ENCODE measurements at places on chromosomes 5 and 9.

- no peak for DNase-seq
These were observed 45.7 kb downstream of the TMEM174 start for GRCh38 chr5:73218552-73219171.

DNA sequence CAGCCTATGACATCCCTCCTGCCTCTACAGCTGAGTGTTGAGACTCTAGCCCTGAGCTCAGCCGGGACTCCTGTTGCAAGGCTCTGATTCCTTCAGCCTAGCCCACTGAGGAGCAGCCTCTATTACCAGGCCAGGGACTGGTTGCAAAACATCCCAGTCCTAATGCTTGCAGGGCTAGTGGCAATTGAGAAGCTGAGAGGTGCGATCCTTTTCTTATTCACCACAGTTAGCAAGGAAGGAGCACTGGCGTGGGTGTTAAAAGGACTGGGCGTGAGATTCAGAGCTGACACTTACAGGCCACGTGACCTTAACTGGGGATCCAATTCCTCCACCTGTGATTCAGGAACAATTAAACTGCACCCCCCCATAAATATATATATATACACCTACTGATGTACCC, 58.8 kb downstream of the GARNL3 start:
- DNase-seq, result no peak

- no peak for DNase-seq
These were observed 173.7 kb downstream of the DAB2IP start for GRCh38 chr9:121825031-121825691.

DNA sequence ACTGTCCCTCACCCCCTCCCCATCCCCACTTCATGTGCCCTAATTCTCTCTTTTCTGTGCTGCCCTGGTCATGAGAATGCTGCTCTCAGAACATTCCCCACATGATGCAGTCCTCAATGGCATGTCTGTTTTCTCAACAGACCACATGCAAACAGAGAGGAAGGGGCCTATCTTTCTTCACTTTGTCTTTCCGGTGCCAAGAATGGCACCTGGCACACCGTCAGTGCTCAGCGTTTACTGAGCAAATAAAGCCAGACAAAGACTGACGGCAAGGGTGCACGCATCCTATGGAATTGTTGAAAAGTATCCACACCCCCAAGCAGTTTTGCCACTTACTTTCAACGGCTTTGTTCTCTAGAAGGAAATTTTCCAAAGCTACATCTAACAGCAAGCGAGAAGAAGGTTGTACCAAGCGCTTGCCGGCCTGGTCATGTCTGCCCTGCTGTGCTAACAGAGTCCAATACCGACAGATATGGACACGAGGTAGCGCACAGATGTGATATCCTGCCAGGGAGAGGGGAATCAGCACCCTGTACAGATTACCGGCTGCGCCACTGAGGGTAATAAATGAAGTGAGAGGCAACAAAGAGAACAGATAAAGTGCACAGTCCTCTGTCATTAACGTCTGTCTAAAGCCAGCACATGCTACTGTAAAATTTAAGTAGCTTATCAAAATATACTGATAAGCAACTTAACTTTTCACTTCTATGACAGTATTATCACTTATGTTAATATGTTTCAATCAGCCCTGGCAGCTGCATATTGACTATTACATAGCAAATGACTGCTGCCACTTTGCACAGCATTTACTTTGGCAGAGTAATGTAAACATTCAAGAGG, 251.7 kb downstream of the DENND1A start:
- DNase-seq, result no peak

- no peak for DNase-seq
These were observed 12.6 kb upstream of the NANS start for GRCh38 chr9:98043915-98044314.

DNA sequence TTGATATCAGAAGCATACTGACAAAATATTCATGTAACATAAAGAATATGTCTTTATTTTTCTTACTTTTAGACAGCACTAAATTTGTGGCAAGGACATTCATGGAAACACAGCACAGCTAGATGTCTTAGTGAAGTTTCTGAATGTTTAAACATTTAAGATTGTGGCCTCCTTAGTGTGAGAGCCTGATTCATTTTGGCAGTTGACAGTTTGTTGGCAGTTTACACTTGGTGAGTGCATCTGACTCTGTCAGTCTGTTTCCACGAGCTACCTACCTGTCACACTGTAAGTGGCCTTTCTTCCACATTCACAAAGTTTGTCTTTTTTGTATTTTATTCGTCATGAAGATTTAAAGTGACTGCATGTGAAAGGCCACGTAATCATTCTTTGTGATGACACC, 436.8 kb downstream of the TUSC1 start:
- DNase-seq, result no peak

GRCh38 chr5:165630261-165630778, 2124.9 kb downstream of the MAT2B start:
- DNase-seq, result peak; percentile 4

- DNase-seq, result no peak
These were observed 77.0 kb downstream of the OXCT1 start for GRCh38 chr5:41793141-41793770.

DNA sequence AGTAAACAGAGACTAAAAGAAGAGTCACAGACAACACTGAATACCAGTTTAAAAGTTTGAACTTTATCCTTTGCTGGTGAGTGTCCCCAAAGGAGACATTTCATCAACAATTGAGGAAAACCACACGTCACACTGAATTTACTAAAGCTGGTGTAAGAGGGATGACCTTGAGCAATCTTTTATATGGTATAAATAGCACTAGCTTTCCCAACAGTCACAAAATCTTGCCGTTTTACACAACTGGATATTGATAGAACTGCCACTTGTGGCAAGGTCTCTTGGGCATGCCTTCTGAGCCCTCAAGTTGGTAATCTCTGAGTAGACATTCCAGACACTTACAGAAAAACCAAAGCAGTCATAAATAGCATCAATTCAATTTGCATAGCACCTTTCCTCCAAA, 311.5 kb upstream of the TARS1 start:
- no peak for DNase-seq

- no peak for DNase-seq
These were observed 313.9 kb upstream of the TRPC7 start for GRCh38 chr5:136679233-136679632.

GRCh38 chr9:33450621-33451146, 3.3 kb upstream of the AQP3 start:
- DNase-seq, result no peak

DNA sequence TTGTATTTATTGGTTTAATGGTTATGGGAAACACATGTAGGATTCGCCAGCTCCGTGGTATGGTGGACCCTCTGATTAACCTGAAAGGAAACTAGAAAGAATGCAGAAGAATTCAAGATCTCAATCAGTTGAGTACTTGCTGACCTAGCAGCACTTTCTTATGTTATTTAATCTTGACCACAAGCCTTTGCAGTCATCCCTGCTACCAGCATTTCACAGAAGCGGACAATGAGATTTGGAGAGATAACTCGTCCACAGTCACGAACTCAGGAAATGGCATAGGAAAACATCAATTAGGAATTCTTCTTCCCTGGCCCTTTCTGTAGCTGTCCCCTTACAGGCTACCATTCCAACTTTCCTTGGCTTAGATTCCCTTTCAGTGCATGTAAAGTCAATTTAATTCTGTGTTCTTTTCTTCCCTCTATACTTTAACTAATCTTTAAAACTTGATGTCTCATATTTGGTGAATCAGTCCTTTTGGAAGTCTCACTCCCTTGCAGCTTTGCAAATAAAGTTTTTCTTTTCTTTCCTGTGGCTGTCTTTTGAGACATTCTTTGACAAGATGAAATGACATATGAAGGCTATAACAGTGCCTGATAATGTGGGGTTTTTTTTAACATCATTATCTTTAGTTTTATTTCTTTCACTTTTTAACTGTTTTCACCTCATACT, 1.3 kb upstream of the SLC44A1 start:
- no peak for DNase-seq

DNA sequence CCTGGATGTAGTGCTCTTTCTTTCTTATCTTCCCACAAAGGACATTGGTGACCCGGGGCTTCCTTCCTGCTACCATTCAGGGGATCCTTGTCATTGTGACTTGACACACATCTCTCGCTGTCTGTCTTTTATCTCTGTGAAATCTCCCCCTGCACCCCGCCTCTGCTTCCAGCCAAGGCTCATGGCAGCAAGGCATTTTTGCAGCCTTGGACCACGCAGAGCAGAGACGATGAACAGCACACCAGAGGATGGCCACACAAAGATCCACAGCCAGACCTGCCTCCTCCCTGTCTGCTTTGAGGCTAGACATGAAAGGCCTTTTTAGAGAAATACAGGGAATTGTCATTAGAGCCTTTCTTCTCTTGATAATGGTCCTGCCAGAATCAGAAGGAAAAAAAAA, 549.1 kb downstream of the CDK5RAP2 start:
- no peak for DNase-seq

DNA sequence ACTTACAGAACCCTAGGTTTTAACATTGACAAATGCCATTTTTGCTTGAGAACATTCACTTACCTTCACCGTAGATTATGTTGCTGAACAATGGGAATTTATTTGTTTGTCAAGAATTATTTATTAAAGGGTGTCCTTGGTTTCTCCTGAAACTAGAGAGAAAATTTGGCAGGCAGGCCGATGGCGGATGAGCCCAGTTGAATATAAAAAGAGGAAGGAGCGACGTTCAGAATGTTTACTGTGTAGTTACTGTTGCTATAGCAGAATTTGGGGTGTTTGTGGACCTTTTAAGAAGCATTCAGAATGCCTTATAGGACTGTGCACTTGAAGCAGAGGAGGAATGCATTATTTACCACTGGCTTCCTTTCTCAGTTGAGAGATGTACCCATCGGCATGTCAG, 268.2 kb downstream of the CDH10 start:
- no peak for DNase-seq

DNA sequence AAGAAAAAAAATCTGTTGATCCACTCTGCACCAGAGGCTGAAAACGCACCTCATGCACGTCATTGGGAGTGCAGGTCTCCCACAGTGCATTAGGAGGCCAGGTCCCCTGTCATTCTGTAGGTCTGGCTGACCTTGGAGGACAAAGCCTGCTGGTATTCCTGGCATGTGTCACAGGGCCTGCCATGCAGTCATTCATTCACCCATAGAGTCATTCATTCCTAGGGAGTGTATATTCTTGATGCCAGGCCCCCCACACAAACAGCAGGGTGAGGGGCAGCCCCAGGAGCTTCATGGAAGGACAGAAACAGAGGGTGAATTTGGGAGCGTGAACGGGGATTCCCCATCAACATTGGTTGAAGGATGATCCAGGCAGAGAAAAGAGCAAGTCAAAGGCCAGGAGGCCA, 2.2 kb downstream of the GBGT1 start:
- no peak for DNase-seq

DNA sequence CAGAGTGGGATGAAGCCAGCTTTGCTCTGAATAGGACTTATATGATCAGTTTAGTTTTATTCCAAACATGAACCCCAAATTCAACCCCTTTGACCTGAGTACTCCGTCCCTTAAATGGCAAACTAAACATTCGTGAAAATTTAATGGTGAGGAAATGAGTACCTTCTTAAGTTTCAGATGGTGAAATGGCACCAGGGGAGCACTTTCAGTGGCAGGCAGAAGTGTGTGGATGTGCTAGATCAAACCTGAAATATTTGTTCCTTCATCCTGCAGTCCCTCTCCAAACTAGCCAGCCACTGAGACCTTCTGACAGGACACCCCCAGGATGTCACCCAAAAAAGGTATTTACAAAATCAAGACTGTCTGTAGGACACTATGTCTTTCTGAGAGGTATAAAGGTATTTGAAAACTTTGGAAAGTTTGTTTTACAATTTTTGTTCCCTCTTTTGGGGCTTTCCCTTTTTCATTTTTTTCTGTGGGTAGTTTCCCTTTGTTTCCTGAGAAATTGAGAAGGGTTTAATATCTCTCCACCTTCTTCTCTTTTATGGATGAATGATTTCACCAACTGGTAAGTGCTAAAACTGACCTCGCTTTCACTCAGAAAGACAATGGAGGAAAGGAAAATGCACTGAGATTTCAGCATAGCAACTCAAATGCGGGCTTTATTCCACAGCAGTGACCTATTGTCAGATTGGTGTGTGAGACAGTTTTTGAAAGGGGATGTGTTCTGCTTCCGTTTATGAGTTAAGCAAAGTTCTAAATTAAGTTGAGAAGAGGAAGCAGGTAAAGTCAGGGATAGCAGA, 127.1 kb downstream of the TMC1 start:
- DNase-seq, result no peak

- peak; percentile 42 for DNase-seq
These were observed 6.8 kb upstream of the CEP120 start for GRCh38 chr5:123429993-123430392.

- no peak for DNase-seq
These were observed 24.5 kb downstream of the CAVIN4 start for GRCh38 chr9:100602342-100602801.

GRCh38 chr5:97751540-97751939, 568.5 kb upstream of the RIOK2 start:
- DNase-seq, result no peak

- DNase-seq, result no peak
These were observed 690.9 kb upstream of the CDH18 start for GRCh38 chr5:20678814-20679298.

DNA sequence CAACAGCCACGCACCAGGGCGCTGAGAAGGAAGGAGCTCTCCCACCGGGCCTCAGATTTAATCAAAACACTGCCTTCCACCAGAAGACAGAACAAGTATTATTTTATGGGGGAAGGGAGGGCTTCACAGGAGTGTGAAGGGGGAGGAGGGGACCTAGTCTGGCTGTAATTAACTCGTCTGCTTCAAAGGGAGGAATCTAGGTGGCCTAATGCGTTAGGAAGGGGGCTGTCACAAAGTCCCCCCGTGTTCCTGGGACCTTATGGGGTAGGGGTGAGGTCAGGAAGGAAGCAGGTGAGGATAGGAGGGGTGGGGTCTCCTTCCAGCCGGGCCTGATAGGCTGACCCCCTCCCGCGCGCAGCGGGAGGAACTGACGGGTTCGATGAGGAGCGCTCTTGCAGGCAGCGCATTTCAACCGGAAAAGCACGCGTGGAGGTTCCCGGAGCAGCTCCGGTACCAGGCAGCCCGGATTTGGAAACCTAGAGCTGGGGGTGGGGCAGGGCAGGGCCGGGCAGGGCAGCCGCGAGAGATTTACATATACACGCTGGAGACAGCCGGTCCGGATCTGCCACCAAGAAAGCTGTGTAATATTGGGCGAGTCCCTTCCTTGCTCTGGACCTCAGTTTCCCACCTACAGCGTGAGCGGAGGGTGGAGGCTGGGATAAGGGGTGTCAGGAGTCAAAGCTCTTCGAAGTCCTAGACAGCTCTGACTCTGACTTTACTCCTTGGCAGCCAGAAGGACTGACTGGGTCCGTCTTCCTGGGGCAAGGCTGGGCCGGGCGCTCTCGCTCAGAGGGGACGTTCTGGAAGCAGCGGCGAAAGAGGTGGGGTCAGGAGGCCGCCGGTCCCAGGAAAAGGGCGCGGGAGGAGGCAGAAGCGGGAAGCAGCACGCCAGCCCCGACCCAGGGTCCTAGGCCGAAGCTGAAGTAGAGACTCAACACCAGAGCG, 1.8 kb downstream of the SHB start:
- DNase-seq, result peak; percentile 17

GRCh38 chr9:109904666-109905065, 124.7 kb downstream of the PALM2AKAP2 start:
- no peak for DNase-seq

DNA sequence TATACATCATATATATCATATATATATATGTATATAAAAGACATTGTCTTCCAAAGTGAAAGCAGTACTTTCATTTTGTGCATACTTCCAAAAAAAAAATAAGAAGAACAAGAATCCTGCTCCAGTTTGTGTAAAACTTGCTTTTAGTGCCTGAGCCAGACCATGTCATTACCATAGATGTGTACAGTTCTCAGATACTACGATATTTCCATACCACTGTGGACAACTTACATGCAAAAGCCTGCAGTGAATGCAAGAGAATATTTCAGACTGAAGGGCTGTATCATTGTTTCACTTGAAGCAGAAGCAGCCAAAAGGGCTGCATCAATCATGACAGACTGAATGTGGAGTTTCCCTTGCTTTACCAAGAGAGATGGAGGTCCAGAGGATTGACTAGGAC, 72.6 kb upstream of the CYLC2 start:
- no peak for DNase-seq

Measured in CD4-positive, alpha-beta T cell treated with Interleukin-4 for 1 hour (primary cell).